ENCODE measurements at places on chromosomes 7 and 10. TPM values are rescaled to one million over a fixed set of nuclear protein-coding genes. Genes with fewer than 3 reads are reported as not detected.

Gene TEX47
- total RNA-seq = not detected

Gene EPC1
- total RNA-seq = 16.6 TPM

Gene DGKI
- total RNA-seq = 0.23 TPM

Gene ADAMTS14
- total RNA-seq = 0.09 TPM

Gene LIPK
- not detected for total RNA-seq

Gene GATA3
- 3.9 TPM for total RNA-seq

Gene SH3PXD2A
- 1.7 TPM for total RNA-seq
